Ovary (tissue), 10 donors: ENCODE measurements at places on chromosomes 7 and 10. TPM values are rescaled to one million over a fixed set of nuclear protein-coding genes. Genes with fewer than 3 reads are reported as not detected.

DNA sequence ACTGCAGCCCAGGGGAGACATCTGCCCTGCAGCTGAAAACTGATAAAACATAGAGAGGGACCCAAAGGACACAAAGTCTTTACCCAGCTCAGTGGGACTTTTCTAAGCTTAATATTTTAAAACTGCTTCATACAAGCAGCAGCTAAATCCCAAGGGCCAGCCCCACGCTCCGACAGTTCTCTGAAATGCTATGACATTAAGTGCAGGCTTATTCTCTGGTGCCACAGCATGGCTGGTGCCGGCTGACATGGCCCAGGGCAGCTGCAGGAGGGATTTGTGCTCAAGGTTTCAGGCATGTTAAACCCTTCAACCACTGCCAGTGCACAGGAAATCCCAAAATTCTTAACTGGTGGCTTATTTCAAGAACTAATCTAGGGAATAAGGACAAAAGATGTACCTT is 170.9 kb downstream of the PARD3 start:
- no peak overlapping the region for H3K27ac ChIP-seq
- H3K27me3 ChIP-seq: no peaks in the 10 kb centered on the region
- no peak overlapping the region for H3K4me3 ChIP-seq
- no peak for DNase-seq
- H3K4me1 ChIP-seq: peaks cover 3% of the 10 kb centered on the region

- no peak overlapping the region for H3K27ac ChIP-seq
- H3K27me3 ChIP-seq: no peaks in the 10 kb centered on the region
- no peaks in the 10 kb centered on the region for H3K4me1 ChIP-seq
- DNase-seq: no peak
- H3K4me3 ChIP-seq: no peak overlapping the region
- H3K36me3 ChIP-seq: no peaks in the 10 kb centered on the region
Measured at GRCh38 chr10:15460661-15461060, 89.6 kb upstream of the FAM171A1 start.

DNA sequence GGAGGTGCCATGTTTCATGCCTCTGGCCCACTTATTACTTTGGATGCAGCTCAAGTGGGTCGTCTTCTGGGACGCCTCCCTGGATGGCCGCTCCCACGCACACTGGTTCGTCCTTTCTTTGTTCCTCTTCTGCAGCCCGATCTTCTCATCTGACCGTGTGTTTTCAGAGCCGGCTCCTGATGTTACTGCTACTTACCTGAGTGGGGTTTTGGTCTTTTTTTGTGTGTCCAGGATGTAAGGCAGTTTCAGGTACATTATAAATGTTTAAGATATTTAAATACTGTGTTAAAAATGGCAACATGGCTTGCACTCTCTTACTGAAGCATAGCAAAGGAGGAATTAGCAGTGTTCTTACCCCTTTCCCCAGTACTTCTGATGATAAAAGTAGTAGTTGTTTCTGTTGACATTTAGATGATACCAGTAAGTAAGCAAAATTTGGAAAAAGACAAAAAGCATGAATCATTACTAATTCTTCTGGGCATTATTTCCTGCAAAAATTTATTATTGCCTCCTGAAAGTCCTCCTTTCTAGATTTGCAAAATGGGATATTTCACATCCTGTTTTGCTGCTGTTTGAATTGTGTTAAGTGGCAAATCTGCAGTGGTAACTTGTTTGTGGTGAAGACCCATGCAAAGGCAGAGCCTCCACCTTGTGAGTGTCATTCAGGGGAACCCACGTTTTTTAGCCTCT is 59.4 kb downstream of the SHH start:
- no peaks in the 10 kb centered on the region for H3K27me3 ChIP-seq
- peaks cover 11% of the 10 kb centered on the region for H3K4me1 ChIP-seq

- H3K4me1 ChIP-seq: no peaks in the 10 kb centered on the region
- no peak for DNase-seq
- no peak overlapping the region for H3K4me3 ChIP-seq
Measured at GRCh38 chr7:27079234-27079975, 16.4 kb downstream of the HOXA1 start.

DNA sequence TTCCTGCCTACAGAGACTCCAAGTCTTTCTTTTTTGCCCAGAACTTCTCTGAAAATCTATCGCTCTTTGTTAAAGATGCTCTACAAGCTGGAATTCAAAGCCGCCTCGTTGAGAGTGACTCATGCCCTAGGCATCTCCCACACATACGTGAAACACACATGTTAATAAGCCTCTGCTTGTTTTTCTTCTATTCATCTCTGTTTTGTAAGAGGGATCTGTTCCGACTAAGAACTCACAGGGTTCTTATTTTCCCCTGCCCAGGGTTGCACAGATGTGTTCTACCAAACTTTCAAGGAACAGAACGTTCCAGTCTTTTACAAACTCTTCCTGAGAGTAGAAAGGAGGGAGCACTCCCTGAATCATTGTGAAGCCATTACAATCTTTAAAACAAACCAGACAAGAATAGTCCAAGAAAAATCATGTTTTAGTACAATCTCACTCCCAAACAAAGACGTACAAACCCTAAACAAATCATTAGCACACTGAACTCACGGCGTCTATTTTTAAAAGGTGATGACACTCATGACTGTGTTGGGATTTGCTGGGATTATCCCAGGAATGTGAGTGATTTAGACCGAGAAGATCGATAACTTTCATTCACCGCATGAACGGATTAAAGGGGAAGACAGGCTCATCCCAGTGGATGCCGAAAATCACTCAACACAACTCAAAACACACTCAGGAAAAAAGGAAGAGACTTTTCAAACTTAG is 55.3 kb upstream of the INPP5A start:
- peaks cover 6% of the 10 kb centered on the region for H3K4me1 ChIP-seq
- no peak for DNase-seq
- H3K27me3 ChIP-seq: no peaks in the 10 kb centered on the region
- peak overlapping the region; percentile 34 for H3K27ac ChIP-seq

GRCh38 chr7:111264111-111264868 is 173.4 kb downstream of the LRRN3 start:
- no peak overlapping the region for H3K27ac ChIP-seq
- H3K36me3 ChIP-seq: no peaks in the 10 kb centered on the region
- H3K27me3 ChIP-seq: no peaks in the 10 kb centered on the region
- H3K4me3 ChIP-seq: no peak overlapping the region
- no peak for DNase-seq

The WNT8B gene
- 0.34 TPM for total RNA-seq

The RNF32 gene
- total RNA-seq: 1.7 TPM

The CCL24 gene
- total RNA-seq: not detected

The OPN1SW gene
- not detected for total RNA-seq

The PMS2 gene
- 14.5 TPM for total RNA-seq

The NYAP1 gene
- total RNA-seq: 4.5 TPM

The CDH23 gene
- 108 TPM for total RNA-seq

The ARMC3 gene
- 1.7 TPM for total RNA-seq

The AKR1B15 gene
- total RNA-seq: not detected

The OR2A7 gene
- 22.6 TPM for total RNA-seq

The ADRB1 gene
- 0.23 TPM for total RNA-seq
